Breast epithelium (tissue), 4 donors: ENCODE measurements at places on chromosomes 7 and 10.
A peak's percentile ranks its signal among the peaks of the same experiment; 100 is the strongest.

- DNase-seq = no peak
Observed at GRCh38 chr10:87519582-87519981, 14.9 kb downstream of the MINPP1 start.

GRCh38 chr10:43084812-43085211 lies 7.9 kb downstream of the RET start:
- no peak for DNase-seq

GRCh38 chr10:59633063-59633462 lies 76.6 kb downstream of the SLC16A9 start:
- no peak for DNase-seq

DNA sequence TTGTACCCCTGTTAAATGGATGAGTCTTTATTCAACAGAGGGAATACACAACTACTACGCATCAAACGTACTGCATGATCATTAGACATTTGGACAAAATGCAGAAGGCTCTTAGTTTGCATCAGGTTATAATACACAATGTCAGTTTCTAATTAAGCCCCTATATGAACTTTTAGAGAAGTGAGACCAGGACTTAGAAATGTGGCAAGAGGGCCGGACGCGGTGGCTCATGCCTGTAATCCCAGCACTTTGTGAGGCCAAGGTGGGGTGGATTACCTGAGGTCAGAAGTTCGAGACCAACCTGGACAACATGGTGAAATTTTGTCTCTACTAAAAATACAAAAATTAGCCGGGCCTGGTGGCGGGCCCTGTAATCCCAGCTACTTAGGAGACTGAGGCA lies 76.3 kb upstream of the MGMT start:
- DNase-seq = no peak

GRCh38 chr10:102316421-102316820 lies 71.1 kb downstream of the GBF1 start:
- DNase-seq = no peak

DNA sequence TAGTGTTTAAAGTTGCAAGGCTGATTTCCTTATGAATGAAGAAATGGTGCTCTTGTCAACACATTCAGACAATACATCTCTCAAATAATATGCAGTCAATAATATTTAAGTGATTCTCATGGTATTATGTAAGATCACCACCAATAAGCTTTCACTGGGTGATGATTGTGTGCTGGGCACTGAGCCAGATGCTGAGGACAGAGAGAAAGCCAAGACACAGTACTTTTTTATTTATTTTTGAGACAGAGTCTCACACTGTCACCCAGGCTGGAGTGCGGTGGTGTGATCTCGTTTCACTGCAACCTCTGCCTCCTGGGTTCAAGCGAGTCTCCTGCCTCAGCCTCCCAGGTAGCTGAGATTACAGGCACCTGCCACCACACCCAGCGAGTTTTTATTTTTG lies 130.6 kb upstream of the LSM8 start:
- no peak for DNase-seq

- DNase-seq = no peak
Observed at GRCh38 chr10:5089865-5090264, 4.3 kb upstream of the AKR1C3 start.

- no peak for DNase-seq
Observed at GRCh38 chr7:112868609-112869008, 78.4 kb upstream of the TMEM168 start.

DNA sequence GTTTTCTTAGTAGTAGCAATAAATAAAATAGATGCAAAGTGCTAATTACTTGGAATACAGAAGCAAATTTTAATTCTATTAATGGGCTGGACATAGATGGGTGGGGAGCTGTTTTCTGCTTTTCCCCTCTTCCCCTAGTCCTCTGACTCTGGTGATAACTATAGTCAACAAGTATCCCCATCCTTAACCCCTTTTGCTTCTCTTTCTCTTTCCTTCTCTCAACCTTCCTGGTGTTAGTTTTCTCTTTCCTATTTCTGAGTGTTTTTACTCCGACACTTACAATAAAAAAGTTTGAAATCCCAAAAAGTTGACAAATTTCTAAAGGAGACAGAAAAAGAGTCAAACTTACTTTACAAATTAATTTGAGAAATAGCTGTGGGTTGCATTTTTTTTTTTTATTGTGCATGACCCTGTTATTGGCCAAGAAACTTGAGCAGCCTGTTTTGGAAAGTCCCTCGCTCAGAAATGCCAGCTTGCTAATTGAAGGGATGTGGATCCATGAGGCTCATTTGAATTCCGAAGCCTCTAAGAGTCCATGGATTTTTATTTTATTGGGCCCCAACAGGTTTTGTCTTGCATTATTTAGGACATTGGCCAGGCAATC lies 2.4 kb downstream of the FAS start:
- no peak for DNase-seq

DNA sequence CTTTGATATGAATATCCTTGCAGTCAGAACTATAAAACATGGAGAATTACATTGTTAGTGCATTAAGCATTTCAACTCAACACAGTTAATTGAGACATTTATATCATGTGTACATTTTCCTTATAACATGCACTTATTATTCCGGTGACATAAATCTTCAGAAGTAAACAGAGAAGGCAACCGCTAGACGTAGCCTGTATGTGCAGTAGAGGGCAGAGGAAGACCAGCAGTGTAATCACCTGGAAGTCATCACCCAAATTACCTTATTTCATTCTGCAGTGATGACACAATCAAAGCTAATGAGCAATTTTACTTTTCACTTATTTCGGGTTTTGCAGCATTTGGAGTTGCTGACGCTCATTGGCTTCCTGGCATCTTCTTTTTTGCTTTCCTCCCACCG lies 394.6 kb downstream of the SDK1 start:
- no peak for DNase-seq

DNA sequence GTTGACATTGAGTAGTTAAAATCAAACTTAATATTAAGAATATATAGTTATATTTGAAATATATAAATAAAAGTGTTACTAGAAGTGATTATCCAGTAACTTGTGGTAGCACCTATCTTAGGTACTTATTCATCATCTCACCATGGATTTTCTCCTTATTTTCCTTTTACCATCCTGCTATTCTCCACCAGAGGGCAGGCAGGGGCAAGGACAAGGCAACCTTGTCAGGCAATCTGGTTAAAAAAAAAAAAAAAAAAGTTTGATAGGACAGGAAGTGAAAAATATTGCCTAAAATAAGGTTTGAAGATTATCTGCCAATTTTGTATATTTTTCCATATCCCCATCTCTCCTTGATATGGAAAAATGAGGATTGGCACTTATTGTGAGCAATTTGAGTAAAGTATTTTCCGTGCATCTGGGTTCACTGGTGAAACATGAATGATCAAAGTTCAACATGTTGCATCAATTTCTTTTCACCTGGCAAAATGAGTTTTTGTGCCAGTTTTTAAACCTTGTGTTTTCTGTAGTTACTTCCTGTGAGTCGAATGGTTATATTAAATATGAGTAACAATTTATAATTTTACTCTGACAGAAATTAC lies 256.7 kb downstream of the AGMO start:
- no peak for DNase-seq

DNA sequence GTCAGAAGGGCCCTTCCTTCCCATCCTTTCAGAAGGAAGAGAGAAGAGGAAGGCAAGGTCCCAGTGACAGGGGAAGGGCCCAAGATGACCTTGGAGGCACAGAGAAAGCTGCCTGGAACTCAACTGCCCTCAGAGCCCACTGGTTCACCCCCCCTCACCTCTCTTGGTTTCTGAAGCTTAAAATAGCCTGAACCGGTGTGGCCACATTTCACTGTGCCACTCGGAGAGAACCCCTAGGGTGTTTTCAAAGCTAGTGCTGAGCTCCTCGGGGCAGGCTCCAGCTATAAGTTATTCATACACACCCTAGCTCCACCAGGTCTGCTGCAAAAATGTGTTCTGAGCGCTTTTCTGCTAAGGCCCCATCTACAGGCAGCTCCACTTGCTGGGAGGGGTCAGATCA lies 60.9 kb upstream of the ADRB1 start:
- peak; percentile 70 for DNase-seq

DNA sequence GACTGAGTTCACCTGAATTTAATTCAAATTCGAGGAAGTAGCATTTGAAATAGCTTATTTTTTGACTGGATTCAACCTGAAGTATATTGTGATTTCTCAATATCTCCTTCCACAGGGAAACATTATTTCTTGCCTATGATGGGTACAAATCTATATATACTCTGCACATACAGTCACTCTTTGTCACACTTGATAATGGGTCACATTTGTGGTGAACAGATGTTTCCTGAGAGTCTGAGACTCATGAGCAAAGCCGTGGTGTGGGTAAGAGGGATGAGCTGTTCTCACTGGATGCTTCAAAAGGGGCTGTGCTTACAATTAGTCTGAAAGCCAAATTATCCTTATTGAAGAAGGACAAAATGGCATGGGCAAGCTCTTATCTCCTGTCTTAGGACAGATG lies 18.0 kb upstream of the TBXAS1 start:
- no peak for DNase-seq

- no peak for DNase-seq
Observed at GRCh38 chr7:111558991-111559390, 3.3 kb downstream of the IMMP2L start.

GRCh38 chr7:35714862-35715261 lies 19.9 kb upstream of the HERPUD2 start:
- DNase-seq = no peak

DNA sequence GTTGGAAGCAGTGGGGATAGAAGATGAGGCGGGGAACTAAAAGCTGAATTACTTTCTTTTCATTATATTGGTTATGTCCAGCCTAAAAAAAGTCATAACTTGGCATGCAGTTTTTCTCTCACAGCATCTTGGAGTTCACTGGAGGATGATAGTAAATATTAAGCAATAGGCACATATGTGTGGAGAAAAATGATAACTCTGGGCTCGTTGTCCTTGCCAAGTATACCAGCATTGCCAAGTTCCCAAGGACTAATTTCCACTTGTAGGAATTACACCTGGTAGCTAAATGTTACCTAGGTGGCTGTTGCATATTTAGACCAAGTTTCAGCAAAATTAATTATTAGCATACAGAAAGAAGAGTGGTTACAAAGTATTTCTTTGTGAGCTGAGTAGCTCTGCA lies 1007.6 kb downstream of the ANKRD7 start:
- no peak for DNase-seq

- DNase-seq = no peak
Observed at GRCh38 chr10:34670081-34670480, 145.0 kb downstream of the PARD3 start.

DNA sequence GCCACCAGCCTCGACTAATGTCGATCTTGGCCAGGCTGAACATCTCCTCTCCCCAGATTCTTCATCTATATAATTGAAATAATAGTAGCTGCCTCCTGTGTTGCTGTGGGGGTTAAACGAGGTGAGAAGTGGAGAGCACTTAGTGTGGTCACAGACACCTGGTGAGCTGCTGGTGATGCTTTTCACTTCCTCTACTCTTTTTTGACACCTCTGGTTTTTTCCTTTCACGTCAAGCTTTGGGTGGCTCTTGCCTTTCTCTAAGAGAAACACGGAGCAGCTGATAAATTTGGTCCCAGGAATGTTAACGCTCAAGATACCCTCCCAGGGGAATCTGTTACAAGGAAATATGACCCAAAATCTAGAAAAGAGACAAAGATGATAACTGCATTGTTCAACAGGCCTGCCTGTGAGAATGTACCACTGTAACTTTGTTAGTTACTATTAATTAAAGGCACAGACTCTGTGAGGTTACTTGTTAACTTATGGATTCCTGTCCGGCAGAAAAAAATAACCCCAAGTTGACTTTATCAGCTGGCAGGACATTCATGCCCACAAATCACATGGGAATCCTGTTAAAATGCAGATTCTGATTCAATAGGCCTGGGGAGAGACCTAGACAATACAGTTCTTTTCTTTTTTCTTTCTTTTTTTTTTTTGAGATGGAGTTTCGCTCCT lies 9.5 kb upstream of the NPFFR1 start:
- no peak for DNase-seq

- DNase-seq = no peak
Observed at GRCh38 chr7:131607291-131608115, 51.1 kb upstream of the PODXL start.

- no peak for DNase-seq
Observed at GRCh38 chr7:27593226-27593625, 69.5 kb downstream of the HIBADH start.
